ENCODE measurements at places on chromosomes 5 and 9.

DNA sequence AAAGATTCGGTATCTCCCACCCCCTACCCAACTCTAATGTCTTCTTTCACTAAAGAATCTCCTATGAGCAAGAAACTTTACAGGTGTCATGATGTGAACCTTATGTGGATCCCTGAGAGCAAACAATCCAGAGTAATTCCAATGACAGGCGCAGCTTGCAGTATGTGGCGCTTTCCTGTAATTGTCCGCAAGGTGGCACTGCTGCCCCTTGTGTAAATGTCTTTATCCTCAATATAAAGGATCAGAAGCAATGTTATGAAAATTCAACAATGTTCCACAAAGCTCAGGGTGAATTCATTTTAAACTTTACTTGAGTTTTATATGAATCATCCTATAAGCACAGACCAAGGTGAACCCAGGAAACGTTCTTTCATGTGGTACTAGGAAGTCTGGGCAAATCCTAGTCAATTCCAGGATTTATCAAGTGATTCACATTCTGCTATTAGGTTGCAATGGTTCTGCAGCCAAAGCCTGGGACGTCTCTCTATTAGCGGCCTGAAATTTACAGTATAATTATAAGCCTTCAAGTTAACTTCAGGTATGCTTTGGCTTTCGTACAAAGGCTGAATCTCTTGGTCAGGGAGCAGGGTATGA lies 113.7 kb downstream of the TRPM6 start:
- peak; percentile 48 for DNase-seq

- no peak for DNase-seq
Observed at GRCh38 chr5:99059685-99060084, 130.9 kb upstream of the CHD1 start.

DNA sequence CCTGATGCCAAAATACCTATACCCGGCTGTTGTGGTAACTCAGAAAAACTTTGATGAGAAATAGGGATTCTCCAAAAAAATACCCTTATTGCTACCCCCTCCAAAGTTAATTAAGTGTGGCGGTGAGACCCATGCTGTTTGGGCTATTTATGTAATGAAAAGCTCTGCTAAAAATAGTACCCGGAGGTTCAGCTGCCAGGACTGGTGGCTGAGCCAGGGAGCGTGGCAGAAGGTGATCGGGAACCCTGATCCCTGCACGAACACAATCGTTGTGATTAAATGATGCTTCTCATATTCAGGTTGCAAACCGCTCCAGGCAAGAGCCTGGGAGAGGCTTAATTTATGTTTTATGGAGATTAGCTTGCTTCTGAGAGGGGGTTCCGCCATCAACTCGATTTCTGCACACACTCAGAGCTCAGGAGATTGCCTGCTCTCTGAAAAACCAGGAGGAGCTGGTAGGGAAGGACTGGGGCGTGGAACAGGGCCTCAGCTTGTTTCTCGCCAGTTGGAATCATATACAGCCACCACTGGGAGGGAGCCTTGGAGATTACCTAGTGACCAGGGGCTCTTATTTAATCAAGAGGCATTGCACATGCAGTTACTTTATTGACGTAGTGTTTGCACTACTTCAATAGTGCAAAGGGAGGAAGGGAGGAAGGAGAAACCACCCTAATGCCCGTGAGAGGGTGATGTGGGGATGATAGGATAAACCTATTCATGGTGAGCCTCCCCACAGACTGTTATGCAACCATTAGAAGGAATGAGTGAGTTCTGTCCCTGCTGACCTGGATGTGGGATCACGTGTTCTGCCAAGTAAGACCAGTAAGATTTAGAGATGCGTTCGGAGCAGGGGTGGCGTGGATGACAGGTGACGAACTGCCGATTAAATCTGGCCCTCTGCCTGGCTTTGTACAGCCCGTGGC lies 23.4 kb downstream of the HRH2 start:
- no peak for DNase-seq

DNA sequence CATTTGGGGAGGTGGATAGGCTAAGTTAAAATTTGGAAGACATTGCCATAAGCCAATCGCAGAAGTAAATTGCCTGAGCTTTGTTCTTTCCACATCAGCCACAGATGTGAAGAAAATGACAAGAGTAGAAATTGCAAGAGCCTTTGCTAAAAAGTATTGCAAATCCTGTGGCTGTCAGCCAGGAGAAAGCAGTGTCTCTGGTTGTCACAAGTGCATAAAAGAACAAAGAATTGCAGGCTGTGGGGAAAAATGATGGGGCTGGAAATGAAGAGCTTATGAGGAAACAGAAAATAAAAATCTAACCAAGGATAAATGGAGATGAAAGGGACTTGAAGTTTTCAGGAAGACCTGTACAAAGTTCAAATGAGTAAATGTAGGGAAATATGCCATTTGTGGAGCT lies 344.8 kb downstream of the CSNK1G3 start:
- no peak for DNase-seq

DNA sequence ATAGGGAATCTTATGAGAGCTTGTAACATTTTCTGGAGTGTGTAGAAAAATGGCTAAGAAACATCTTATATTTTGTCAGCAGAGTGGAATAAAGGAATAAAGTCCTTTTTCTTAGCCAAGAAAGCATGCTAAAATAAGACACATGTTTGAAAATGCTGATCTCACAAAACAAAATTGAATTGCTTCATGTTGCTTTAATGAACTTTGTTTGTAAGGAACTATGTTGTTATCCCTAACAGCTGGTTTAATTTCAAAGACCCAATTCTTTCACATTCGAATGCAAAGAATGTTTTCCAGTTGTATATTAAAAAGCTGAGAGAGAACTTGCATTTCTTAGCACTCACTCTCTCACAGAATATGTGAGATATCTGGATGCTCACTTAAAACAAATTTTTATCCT lies 107.6 kb downstream of the MUSK start:
- DNase-seq = no peak

DNA sequence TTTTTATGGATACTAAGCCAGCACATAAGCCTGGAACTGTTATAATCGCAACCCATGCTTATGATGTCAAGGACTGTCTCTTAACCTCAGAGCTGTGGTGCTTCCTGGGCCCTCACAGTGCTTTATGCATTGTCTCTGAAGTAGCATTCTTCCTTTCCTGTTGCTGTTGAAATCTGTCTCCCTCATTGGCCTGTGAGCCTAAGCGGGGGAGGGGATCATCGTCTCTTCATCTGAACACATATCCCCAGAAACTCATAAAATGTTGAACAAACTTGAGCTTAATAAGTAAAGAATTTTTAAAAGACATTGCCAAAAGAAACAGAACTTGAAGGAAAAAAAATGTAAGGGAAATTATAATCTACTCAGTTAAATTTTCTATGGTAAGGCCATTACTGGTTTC lies 80.3 kb downstream of the SGCD start:
- no peak for DNase-seq

DNA sequence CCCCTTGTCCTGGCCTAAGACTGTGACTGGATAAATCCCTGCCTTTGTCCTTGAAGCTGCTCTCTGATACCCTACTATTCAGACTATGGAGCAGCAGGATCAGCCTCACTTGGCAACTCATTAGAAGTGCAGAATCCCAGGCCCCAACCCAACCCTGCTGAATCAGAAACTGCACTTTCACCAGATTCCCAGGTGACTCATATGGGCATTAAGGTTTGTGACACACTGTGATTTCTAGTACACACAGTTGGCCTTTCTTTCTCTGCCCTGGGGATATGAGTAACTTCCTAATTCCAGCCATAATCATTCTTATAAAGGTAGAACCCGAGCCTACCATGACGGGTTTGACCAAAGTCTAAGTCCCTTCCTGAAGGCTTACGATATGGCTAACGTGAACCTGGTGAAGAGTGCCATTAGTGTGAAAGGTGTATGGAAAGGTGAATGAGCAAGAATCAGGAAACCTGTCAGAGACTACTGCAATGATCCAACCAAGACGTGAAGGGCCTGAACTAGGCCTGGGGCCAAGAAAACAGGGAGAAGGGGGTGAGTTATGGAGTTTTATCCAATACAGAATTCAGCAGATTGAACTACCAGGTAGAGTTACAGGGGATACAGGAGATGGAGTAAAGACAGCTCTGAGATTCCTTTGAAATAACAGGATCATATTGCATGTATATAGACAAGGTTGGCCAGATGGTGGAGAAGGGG lies 533.0 kb downstream of the BNC2 start:
- DNase-seq = no peak

- DNase-seq = no peak
Observed at GRCh38 chr5:66829826-66830225, 233.6 kb downstream of the MAST4 start.

- DNase-seq = no peak
Observed at GRCh38 chr9:75086541-75087288, 1.2 kb downstream of the NMRK1 start.

- no peak for DNase-seq
Observed at GRCh38 chr5:137055271-137055872, 443.8 kb downstream of the SPOCK1 start.

- no peak for DNase-seq
Observed at GRCh38 chr5:140186267-140186671, 11.3 kb downstream of the CYSTM1 start.

GRCh38 chr5:102279711-102280110 lies 16.4 kb downstream of the SLCO4C1 start:
- DNase-seq = no peak

DNA sequence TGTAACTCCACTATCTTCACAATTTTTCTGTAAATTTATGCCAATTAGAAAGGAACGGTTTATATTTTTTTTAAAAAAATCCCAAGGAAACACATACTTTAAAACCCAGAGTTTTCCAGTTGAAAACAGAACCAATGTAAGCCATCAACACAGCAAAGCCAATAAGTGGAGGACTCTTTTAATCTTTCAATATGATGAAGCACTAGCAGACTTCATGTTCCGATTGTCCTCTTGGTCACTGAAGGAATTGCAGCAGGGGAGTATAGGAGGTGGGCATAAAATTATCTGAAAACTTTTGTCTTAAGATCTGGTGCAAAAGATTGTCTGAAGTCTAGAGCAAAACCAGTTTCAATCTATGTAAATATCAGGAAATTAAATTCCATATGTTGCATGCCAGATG lies 102.1 kb upstream of the PAPPA start:
- DNase-seq = no peak

- no peak for DNase-seq
Observed at GRCh38 chr9:82732928-82733327, 330.0 kb downstream of the RASEF start.
